Spleen (tissue), 13 donors: ENCODE measurements at places on chromosomes 11 and 22. TPM values are rescaled to one million over a fixed set of nuclear protein-coding genes. Genes with fewer than 3 reads are reported as not detected.
A peak's percentile ranks its signal among the peaks of the same experiment; 100 is the strongest.

DNA sequence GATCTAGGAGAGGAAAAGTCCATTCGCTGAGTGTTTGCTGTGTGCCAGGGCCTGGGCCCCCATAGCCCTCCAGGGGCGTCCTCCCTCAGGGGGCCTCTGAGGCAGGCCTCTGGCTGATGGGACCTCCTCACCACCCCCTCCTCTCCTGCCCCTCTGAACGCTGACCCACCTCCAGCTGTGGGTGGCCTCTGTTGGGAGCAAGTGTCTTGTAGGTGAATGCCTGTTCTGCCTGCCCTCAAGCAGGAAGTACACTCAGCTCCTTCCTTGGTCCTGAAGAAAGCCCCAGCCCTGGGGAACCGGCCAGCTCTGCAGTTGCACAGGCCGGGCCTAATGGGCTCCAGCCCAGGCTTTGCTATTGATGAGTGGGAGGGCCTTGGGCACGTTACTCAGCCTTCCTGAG is 3.5 kb downstream of the MYO7A start:
- no peak for DNase-seq

- no peak for DNase-seq
Observed at GRCh38 chr11:120940160-120940848, 83.6 kb upstream of the TBCEL start.

GRCh38 chr11:57205041-57205641 is 23.4 kb downstream of the LRRC55 start:
- DNase-seq: no peak

- no peak for DNase-seq
Observed at GRCh38 chr11:85749884-85750283, 61.1 kb downstream of the SYTL2 start.

GRCh38 chr22:42624551-42625106 is 9.9 kb upstream of the POLDIP3 start:
- DNase-seq: no peak

Gene CFAP300
- polyA plus RNA-seq: 0.26 TPM

DNA sequence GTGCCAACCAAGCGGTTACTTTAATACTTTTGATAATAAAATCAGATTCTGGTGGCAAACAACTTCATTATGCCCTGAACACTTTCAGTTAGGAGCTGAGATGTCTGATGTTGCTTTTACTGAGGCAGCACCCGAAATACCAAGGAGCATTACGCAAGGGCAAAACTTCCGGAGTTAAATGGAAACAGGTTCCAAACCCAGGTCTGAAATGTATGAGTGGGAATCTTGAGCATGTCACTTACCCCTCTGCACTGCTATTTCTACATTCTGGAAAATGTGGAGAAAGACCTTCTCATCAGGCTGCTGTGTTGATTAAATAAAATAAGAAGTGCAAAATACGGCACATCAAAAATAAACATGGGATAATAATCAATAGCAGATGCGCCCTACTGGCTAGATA is 315.1 kb downstream of the LARGE1 start:
- no peak for DNase-seq

DNA sequence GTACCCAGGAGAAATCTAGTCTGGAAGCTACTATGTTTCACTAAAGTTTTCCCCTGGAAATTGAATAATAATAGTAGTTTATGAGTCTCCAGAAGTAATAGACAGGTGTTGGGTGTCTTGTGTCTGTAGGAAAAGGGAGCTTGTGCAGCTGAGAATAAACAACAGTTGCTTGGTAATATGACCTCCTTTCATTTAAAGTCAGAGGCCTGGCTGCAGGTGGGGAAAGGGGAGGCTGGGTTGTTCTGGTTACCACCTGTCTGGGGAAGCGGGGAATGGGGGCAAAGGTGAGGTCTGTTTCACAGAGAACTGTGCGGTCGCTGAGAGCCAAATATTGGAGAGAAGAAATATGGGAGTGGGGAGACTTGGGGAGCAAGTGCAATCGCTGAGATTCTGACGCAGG is 3.3 kb upstream of the GRAMD1B start:
- DNase-seq: no peak

Gene PLET1
- not detected for polyA plus RNA-seq

- no peak for DNase-seq
Observed at GRCh38 chr11:15903246-15903645, 453.1 kb downstream of the SOX6 start.

Gene AGBL2
- polyA plus RNA-seq: 2.0 TPM

DNA sequence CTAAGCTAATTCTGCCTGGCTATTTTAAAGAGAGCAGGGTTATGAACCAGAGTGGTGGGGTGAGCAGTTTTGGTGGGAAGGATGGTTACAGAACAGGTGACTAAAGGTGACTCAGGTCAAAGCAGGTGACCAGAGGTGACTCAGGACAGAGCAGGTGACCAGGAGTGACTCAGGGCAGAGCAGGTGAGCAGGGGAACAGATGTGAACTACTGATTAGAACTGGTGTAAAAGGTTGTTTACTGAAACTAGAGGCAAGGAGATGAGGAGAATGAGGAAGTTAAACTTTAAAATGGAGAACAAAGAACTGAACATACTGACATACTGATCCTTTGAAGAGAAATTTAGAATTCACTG is 15.4 kb upstream of the HYLS1 start:
- DNase-seq: no peak

- DNase-seq: no peak
Observed at GRCh38 chr22:46415776-46416519, 80.4 kb downstream of the TRMU start.

DNA sequence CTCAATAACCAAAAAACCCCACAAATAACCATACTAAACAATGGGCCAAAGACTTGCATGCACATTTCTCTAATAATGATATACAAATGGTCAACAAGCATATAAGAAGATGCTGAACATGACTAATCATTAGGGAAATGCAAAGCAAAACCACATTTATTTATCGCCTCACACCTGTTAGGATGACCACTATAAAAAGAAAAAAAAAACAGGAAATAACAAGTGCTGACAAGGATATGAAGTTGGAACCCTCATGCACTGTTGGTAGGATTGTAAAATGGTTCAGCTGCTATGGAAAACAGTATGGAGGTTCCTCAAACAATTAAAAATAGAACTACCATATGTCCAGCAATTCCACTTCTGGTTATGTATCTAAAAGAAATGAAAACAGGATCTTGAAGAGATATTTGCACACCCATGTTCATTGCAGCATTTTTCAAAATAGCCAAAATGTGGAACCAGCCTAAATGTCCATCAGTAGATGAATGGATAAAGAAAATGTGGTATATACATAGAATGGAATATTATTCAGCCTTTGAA is 66.2 kb downstream of the AMBRA1 start:
- DNase-seq: no peak

Gene NTM
- 0.13 TPM for polyA plus RNA-seq

Gene PKDREJ
- polyA plus RNA-seq: not detected

Gene CBLIF
- not detected for polyA plus RNA-seq

DNA sequence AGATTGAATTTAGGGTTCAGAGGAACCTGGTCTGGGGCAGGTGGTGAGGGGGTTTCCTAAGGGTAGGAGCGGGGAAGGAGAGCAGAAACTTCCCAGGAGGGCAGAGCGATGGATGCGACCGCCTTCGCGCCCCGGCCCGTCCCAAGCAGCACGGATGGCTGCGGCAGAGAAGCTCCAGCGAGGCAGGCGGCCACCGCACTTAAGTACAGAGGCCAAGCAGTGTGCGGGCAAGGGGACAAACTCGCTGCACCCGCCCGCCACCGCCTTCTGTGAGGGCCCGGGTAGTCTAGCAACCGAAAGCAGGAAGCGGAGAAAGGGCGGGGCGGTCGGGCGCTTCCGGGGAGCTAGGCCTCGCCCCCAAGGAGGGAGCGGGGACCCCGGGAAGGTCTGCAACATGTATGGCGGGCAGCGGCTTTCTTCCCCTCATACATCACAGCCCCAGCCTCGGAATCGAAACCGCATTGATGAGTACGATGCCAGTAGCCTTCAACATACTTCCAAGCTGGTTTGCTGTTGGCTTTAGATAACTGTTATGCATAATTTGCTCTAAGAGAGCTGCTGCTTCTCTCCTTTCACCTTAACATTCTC is at the start of gene AGBL2:
Gene AGBL2 (minus strand): TSS at position 288 of the 588 bp plus-strand sequence. CDS start 719 bp downstream, outside the sequence.
- peak; percentile 97 for DNase-seq

- DNase-seq: no peak
Observed at GRCh38 chr11:92658733-92659132, 310.7 kb upstream of the MTNR1B start.

DNA sequence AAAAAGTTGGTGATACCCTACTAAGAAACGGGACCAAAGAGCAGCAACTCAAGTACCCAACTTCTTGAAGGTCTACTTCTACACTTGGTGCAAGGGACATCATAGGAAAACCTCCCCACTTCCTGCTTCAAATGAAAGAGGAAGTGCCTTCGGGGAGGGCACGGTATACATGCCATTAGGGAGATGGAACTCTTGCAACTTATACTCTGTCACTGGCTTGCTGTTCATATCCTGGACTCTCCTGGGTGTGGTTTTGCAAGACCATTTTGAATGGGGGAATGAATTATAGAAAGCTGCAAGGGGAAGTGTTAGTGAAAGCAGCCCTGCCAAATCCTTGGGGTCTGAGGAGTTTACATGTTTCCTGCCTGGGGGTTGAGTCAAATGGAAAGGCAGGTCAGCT is 41.9 kb downstream of the CSNK2A3 start:
- no peak for DNase-seq

DNA sequence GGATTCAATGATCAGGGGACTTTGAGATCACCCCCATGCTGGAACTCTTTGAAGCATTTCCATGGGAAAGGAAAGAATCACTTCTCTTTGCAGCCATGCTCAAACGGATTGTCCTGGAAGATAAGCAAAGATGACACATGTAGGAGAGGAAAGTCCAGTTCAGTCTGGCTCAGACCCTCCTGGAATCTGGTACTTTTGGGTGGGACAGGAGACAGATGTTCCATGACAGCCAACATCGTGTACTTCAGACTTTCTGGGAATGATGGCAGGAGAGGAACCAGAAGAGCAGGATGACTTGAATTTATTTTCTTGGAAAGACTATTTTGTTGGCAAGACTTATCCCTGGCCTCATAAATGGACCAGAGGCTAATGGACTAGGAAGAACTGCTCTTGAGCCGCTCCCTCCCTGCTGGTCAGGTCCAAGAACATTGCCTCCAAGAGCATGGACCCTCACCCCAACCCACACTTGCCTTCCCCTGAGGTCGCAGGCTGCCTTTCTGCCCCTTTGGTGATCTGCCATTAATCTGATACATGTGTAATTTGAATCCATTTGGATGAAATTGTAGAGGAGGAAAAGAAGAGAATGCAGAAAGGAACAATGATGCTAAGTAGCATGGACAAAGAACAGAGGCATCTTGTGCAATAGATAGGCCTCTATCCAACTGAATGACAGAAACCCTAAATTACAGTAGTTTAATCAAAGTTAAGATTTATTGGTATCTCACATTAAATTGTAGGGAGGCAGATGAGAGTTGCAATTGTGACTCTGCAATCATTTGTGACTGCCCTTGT is 201.0 kb downstream of the SNX19 start:
- no peak for DNase-seq

GRCh38 chr11:106331176-106331575 is 253.7 kb downstream of the AASDHPPT start:
- DNase-seq: no peak

DNA sequence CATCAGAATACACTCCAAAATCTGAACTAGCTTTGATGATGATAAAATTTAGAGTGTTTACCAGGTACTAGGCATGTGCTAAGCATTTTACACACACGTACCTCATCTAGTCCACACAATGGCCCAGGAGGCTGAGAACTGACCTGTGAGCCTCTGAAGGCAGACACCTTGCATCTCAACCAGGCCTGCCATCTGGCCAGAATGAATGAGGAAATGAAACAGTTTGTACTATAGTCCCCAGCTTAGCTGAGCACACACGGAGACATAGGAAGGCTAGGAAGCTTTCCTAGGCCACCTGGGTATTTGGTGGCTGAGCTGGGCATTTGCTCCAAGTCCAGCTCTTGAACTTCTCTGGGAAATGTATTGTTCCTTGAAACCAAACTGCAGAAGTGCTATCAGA is 6.9 kb upstream of the SHANK3 start:
- no peak for DNase-seq

GRCh38 chr11:62046568-62047100 is 77.2 kb upstream of the INCENP start:
- no peak for DNase-seq

- no peak for DNase-seq
Observed at GRCh38 chr11:105861225-105861624, 160.8 kb downstream of the MSANTD4 start.

Gene HSPB2
- polyA plus RNA-seq: 3.4 TPM

Gene ABCC8
- 0.44 TPM for polyA plus RNA-seq

DNA sequence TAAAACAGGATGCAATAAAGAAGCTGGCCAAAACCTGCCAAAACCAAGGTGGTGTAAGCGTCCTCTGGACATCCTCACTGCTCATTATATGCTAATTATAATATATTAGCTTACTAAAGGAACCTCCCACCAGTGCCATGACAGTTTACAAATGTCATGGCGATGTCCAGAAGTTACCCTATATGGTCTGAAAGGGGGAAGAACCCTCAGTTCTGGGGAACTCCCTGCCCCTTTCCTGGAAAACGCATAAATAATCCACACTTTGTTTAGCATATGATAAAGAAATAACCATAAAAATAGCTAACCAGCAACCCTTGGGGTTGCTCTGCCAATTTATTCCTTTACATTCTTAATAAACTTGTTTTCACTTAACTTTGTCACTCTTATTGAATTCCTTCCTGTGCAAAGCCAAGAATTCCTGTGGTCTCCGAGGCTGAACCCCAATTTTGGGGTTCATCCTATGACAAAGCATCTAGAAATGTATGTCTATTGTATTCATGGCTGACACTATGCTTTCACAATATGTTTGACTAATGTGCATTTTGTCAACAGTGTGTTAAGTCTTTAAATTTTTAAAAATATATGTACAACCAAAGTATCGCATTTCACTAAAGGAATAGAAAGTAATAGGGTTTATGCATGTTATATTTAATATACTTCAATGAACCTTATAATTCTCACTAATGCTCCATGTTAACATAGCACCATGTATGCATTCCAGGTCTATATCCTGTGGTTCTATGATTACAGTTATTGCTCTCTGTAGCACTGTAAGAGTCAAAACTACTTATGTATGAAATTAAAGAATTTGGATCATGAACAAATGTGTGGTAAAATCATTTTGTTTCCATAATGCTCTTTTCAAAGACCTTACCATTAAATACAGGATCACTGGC is 25.1 kb downstream of the LGR4 start:
- DNase-seq: no peak

Gene FAM180B
- polyA plus RNA-seq: not detected

- peak; percentile 17 for DNase-seq
Observed at GRCh38 chr11:69174841-69175240, 19.1 kb downstream of the SMIM38 start.

- peak; percentile 63 for DNase-seq
Observed at GRCh38 chr22:24582056-24582814, 10.6 kb downstream of the LRRC75B start.

Gene LARGE2
- polyA plus RNA-seq: 18.8 TPM

- DNase-seq: no peak
Observed at GRCh38 chr11:108221911-108222573, 396 bp downstream of the NPAT start.

Gene IL17REL
- 0.33 TPM for polyA plus RNA-seq
